Stimulated activated naive CD4-positive, alpha-beta T cell (primary cell): ENCODE measurements at places on chromosomes 1 and 21.

DNA sequence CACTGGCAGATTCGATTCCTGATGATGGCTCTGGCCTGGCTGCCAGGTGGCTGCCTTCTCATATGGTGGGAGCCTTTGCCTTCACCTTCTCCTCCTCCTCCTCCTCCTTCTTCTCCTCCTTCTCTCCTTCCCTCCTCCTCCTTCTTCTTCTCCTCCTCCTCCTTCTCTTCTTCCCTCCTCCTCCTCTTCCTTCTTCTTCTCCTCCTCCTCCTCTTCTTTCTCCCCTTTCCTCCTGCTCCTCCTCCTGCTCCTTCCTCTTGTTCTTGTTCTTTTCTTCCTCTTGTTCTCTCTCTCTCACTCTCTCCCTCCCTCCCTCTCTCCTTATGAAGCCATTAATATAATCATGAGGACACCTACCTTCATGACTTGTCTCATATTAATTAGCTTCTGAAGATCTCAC lies 278.7 kb downstream of the CAMTA1 start:
- no peak for DNase-seq

DNA sequence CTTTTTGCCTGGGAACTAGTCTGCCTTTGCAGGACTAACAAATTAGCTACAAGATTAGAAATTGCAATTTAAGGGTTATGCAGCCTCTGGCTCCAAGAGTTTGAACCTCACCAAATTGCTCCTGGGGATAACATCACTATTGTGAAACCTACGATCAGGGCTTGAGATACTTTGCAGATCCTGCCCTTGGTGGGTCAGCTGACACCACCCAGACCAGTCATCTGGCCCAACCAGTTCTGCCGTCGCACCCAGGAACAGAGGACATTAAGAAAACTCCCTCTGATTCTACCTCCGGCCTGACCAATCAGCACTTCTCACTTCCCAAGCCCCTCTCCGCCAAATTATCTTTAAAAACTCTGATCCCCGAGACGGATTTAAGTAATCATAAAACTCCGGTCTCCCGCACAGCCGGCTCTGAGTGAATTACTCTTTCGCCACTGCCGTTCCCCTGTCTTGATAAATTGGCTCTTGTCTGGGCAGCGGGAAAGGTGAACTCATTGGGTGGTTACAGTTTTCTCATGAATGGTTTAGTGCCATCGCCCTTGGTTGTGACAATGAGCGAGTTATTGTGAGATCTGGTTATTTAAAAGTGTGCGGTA lies 32.9 kb upstream of the B3GALT5 start:
- no peak for DNase-seq

DNA sequence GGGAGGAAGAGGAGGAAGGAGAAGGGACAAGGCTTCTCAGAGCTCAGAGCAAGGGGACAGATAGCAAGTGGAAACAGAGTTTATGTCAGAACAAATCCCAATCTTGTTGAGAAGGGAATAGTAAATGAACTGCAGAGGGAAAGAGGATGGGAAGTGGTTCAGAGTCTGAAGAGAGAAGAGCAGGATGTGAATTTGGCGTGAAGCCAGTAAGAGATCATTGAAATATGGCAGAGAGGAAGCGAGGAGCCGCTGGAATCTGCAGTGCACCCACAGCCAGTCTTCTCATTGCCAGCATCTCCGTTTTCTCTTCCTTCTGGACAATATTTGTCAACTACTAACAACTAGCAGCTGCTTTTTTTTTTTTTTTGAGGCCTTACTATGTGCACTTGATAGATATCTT lies 19.1 kb downstream of the OLFML3 start:
- no peak for DNase-seq

- DNase-seq = no peak
These were observed 33.3 kb upstream of the RCC2 start for GRCh38 chr1:17472814-17473213.

- DNase-seq = no peak
These were observed 12.7 kb downstream of the UBE2J2 start for GRCh38 chr1:1260843-1261560.

DNA sequence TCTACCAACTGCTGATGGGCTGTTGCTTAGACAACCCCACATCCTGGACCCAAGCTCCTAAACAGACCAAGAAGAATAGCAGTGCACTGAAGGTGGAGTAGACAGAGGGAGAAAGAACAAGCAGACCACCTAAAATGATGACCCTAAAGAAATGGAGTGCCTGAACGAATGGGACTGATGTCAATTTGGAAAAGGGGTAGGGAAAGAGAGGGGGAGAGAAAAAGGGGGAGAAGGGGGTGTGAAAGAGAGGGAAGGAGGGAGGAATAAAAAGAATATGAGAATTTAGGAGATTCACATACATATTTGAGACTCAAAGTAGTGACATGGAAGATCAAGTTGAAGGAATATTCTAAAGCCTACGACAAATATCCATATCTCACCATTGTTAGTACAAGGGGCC lies 144.4 kb upstream of the DUSP10 start:
- DNase-seq = no peak

- DNase-seq = no peak
These were observed 69.2 kb upstream of the SGIP1 start for GRCh38 chr1:66464802-66465201.

DNA sequence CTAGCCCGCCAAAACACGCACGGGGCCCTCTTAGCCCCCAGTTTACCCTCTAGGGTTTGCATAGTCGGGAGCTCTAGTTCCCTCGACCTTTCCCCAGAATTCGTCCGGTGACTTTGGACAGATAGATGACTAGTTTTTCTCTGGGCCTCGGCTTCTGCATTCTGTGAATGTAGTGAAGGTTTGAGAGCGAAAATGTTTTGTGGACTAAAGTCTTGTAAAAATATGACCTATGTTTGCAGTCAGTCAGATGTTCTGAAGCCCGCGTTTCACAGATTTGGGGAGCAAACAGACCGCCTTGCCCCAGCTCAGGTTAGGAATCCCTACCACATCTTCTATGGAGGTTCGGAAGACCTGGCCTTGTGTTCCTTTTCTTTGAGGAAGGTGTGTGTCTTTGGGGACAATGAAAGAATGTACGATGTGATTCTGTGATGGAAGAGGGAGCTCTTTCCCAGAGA lies 401 bp downstream of the UQCRH start:
- no peak for DNase-seq

DNA sequence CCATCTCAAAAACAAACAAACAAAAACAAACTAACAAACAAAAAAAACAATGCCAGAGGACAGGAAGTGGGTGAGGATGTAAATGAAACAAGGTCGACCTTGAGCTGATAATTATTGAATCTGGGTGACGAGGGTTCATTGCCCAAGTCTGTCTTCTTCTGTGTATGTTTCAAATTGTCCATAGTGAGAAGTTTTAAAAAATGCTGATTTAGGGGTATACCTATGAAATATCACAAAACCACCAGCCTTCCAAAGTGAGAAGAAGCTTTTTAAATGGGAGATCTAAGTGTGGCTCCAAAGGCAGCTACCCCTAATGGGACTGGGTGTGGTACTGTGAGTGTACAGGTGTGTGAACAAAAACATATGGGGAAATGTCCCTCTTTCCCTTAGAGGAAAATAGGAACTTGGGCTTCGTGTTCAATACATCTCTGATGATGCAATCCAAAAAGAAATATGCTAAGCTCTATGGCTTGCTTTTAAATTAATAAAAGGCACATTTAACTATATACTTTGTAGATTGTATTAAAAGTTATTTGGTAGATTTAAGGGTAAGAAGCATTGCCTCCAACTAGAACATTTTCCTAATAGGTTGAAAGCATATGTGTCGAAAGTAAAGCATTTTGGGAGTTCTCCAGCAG lies 33.1 kb upstream of the VPS26C start:
- no peak for DNase-seq

- no peak for DNase-seq
These were observed 154.3 kb upstream of the COL6A1 start for GRCh38 chr21:45827302-45827692.

DNA sequence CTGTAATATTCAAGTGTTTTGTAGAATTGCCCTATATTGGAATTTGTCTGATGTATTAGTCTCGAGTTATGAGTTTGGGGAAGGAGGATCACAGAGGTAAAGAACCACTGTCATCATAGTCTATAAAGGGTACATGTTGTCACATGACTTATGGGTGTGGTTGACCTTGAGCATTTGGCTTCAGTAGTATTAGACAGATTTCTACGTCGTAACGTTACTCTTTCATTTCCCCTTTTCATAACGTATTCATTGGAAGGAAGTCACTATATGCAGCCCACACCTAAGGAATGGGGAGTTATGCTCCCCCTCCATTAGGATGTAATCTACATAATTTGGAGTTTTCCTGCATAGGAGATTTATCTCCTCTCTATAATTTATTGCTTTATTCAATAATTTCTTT lies 110.1 kb upstream of the VAV3 start:
- DNase-seq = no peak

DNA sequence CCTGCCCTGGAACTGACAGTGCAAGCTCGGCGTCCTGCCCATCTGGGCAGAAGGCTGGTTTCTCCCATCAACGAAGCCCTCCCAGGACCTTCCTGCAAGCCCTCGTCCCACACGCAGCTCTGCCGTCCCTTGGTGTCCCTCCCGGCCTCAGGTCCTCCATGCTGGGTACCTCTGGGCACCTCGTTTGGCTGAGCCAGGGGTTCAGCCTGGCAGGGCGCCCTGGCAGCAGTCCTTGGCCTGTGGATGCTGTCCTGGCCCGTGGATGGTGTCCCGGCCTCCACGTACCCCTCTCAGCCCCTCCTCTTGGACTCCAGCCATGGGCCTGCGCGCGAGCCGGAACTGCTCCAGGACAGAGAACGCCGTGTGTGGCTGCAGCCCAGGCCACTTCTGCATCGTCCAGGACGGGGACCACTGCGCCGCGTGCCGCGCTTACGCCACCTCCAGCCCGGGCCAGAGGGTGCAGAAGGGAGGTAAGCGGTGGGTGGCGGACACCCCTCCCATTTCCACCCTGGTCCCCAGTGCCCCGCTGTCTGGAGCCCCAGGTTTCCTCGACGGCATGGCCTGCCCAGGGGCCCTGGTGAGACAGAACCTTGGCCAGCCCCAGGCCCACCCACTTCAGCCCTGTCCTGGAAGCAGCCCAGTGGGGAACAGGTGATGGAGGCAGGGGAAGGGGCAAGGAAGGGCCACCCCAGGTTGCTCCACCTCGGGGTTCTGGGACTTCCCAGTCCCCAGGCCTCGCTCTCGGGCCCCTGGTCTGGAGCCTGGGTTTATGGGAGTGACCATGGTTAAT lies 3.5 kb downstream of the TNFRSF14 start:
- no peak for DNase-seq

DNA sequence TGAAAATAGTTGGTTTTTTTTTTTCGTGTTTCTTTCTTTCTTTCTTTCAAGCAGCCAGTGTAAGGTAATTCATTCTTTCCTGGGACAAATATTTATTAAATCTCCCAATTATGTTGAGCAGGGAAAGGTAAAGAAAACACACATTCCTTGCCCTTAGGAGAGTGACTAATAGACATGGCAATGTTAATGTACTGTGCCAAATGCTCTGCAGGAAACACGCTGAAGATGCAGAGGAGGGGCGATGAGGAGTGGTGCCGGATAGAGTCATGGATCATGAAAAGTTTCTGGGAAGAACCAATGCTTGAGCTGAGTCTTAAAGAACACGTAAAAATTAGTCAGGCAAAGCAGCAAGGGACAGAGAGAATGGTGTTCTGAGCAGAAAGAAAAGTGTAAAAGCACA lies 199.2 kb downstream of the DNM3 start:
- no peak for DNase-seq

GRCh38 chr1:21670059-21670881 lies 1.1 kb upstream of the RAP1GAP start:
- DNase-seq = no peak

DNA sequence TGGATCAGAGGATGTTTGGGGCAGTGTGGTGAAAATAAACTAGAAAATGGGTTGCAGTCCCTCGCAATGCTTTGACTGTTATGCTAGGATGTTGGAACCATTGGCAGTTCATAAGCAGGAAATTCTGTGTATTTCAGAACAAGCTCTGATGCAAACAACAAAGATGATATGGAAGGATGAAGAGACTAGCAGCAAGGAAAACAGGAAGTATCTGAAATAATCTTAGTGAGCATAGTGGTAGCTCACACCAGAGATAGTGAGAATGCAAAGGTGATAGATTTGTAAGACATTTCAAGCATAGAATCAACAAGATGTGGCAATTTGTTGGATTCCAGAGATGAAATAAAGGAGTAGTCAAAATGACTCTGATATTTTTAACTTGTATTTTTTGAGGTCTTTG lies 11.1 kb upstream of the RCC1 start:
- no peak for DNase-seq

- no peak for DNase-seq
These were observed 723 bp upstream of the GNAI3 start for GRCh38 chr1:109547463-109548320.

DNA sequence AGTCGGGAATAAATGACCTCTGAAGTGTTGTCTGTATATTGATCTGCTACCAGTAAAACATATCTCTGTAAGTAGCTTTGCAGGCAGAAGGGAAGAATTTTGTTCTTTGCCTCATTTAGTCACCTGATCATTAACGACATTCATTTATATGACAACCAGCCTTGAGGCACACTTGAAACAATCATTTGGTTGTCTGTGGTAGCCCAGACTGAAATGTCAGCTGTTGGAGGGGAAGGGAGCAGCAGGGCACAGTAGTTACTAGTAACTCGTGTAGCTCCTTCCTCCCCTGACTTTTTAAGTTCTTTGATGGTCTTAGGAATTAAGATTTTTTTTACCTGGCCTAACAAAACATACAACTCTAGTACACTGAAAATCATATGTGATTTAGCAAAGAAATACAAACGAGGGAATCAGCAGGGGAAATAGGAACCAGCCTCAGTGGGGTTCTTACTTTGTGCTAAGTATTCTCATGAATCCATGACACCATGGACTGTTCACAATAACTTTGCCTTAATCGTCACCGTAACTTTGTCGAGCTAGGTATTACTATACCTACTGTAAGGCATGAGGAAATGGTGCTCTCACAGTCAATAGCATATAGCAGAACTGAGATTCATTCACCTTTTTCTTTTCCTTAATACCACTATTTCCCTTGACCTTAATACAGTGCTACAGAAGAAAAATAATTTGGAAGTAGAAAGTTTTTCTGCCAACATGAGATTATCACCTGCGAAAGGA lies 6.4 kb downstream of the IL12RB2 start:
- no peak for DNase-seq
